ENCODE measurements at places on chromosomes 6 and 20.
A peak's percentile ranks its signal among the peaks of the same experiment; 100 is the strongest.

- no peak for DNase-seq
Observed at GRCh38 chr20:6067763-6068318, 14.0 kb upstream of the LRRN4 start.

- no peak for DNase-seq
Observed at GRCh38 chr6:38518511-38519304, 121.0 kb downstream of the BTBD9 start.

DNA sequence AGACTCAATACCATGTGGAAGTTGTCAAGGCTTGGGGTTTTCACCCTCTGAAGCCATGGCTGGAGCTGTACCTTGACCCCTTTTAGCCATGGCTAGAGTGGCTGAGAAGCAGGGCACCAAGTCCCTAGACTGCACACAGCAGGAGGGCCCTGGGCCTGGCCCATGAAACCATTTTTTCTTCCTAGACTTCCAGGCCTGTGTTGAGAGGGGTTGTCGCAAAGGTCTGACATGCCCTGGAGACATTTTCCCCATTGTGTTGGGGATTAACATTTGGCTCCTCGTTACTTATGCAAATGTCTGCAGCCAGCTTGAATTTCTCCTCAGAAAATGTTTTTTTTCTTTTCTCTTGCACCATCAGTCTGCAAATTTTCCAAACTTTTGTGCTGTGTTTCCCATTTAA is 196.4 kb downstream of the SLC16A10 start:
- no peak for DNase-seq

- DNase-seq = no peak
Observed at GRCh38 chr20:33008336-33009213, 1.1 kb downstream of the BPIFB2 start.

- no peak for DNase-seq
Observed at GRCh38 chr6:31761343-31761742, 1.1 kb upstream of the SAPCD1 start.

- DNase-seq = no peak
Observed at GRCh38 chr6:436308-437036, 44.9 kb downstream of the IRF4 start.

- no peak for DNase-seq
Observed at GRCh38 chr6:41702771-41703494, 32.5 kb downstream of the TFEB start.

DNA sequence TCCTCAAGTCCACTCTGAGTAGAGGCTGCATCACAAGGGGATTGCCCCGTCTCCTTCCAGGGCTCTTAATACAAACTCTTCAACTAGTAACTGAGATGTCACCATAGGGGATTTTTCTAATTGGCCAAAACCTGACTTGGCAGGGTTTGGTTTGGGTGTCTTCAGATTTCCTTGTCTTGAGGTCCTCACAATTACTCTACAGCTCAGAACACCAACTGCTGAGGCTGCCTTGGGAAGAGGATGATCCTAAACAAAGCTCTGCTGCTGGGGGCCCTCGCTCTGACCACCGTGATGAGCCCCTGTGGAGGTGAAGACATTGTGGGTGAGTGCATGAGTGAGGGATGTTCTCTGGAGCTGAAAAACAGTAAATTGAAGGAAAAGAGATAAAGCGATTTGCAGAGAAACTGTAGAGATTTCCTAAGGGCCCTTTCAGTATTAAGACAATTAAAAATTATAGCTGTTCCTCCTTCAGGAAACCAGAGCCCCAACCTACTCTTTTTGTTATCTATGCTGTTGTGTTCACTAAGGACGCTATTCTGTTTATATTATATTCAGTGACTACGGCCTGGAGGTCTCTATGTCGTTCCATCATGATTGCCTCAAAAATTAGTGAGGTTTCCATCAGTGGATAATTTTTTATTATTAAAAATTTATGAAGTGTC is at the start of gene HLA-DQA1:
TSS of gene HLA-DQA1 (plus strand) at position 188 of the 662 bp plus-strand sequence. CDS start at position 241, 53 bp downstream.
- peak; percentile 2 for DNase-seq

DNA sequence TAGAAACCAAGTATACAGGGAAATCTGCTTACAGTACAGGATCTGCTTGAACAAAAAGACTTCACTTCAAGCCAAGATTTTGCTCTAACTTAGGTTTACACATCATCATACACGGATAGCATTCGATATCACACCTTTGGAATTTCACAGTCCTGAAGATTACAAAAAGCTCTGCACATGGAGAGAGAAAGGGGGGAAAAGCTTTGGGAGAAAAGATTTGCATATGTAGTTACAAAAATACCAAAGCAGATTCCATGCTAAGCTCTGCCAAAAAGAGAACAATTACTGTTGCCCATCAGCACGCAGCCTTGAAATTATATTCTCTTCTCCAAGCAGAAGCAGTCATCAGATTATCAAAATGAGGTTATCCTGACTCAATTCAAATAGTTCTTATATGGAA is 62.0 kb downstream of the HIVEP2 start:
- DNase-seq = no peak

GRCh38 chr6:9101920-9102319 is 666.6 kb upstream of the SLC35B3 start:
- DNase-seq = no peak

All from caudate nucleus (tissue), 63 donors.